ENCODE measurements at places on chromosomes 16 and 17. TPM values are rescaled to one million over a fixed set of nuclear protein-coding genes. Genes with fewer than 3 reads are reported as not detected.

GRCh38 chr16:383326-384051 lies 1.7 kb upstream of the PGAP6 start:
- H3K27me3 ChIP-seq, result no peaks in the 10 kb centered on the region
- no peaks in the 10 kb centered on the region for H3K4me1 ChIP-seq
- peak overlapping the region; percentile 85 for H3K27ac ChIP-seq
- no peak for DNase-seq
- no peaks in the 10 kb centered on the region for H3K36me3 ChIP-seq

Gene DOC2B
- 11.7 TPM for total RNA-seq

DNA sequence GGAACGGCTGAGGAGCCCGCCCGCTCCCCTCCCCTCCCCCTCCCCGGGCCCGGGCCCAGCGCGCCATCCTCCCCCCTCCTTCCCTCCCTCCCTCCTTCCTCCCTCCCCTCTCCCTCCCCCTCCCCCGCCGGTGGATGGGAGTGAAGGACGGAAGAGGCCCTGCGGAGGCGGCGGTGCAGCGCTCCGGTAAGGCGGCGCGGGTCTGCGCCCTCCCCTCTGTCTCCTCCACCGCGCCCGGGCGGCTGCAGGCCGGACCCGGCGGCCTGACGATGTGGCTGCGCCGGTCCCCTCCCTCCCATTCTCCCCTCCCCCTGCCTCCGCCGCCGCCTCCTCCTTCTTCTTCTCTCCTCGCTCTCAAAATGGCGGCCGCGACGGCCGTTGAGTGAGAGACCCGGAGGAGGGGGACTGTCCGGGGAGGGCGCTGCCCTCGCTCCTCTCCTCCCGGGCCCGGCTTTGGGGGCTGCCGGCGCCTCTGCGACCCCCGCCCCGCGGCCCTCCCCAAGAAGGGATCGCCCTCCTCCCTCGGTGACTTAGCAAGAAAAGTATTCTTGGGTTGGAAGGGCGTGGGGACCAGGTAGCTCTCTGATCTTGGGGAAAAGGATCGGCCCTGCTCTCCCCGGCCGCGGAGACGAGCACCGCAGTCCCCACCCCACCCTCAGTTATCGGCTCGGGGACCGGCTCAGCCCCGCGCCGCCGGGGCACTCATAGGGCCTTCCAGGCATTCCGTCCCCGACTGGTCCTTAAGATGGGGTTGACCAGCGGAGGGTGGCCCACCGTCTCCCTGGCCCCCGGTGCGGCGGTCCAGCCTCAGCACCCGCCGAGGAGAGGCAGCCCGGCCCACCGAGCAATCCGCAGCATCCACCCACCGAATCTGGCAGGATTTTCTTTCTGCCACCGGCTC lies 617 bp downstream of the PAFAH1B1 start:
- peak overlapping the region; percentile 97 for H3K4me3 ChIP-seq
- DNase-seq, result peak; percentile 65
- H3K27me3 ChIP-seq, result no peaks in the 10 kb centered on the region
- H3K4me1 ChIP-seq, result no peaks in the 10 kb centered on the region

- no peak overlapping the region for H3K4me3 ChIP-seq
- H3K36me3 ChIP-seq, result peaks cover 8% of the 10 kb centered on the region
- no peaks in the 10 kb centered on the region for H3K27me3 ChIP-seq
- H3K27ac ChIP-seq, result no peak overlapping the region
- peaks cover 30% of the 10 kb centered on the region for H3K4me1 ChIP-seq
These were observed 40.0 kb downstream of the SEC14L1 start for GRCh38 chr17:77180503-77181357.

- no peak for DNase-seq
- H3K36me3 ChIP-seq, result no peaks in the 10 kb centered on the region
- peaks cover 16% of the 10 kb centered on the region for H3K27me3 ChIP-seq
- no peak within 1 kb of the TSS for H3K4me3 ChIP-seq
These were observed at the start of gene CSHL1 for GRCh38 chr17:63911041-63911635. CSHL1 (minus strand) TSS chr17:63911258; CDS start chr17:63911196, 62 bp downstream.

GRCh38 chr16:85207357-85207921 lies 95.2 kb upstream of the CIBAR2 start:
- H3K27me3 ChIP-seq, result no peaks in the 10 kb centered on the region
- H3K36me3 ChIP-seq, result no peaks in the 10 kb centered on the region
- H3K4me1 ChIP-seq, result peaks cover 29% of the 10 kb centered on the region
- peak overlapping the region; percentile 61 for H3K27ac ChIP-seq

- H3K4me3 ChIP-seq, result no peak overlapping the region
- no peaks in the 10 kb centered on the region for H3K4me1 ChIP-seq
- H3K27ac ChIP-seq, result no peak overlapping the region
These were observed 14.3 kb downstream of the KPNB1 start for GRCh38 chr17:47663912-47664623.

DNA sequence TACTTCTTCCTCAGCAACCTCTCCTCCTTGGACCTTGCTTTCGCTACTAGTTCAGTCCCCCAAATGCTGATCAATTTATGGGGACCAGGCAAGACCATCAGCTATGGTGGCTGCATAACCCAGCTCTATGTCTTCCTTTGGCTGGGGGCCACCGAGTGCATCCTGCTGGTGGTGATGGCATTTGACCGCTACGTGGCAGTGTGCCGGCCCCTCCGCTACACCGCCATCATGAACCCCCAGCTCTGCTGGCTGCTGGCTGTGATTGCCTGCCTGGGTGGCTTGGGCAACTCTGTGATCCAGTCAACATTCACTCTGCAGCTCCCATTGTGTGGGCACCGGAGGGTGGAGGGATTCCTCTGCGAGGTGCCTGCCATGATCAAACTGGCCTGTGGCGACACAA lies 429 bp downstream of the OR2C1 start:
- H3K4me3 ChIP-seq, result no peak overlapping the region
- H3K27me3 ChIP-seq, result no peaks in the 10 kb centered on the region
- no peaks in the 10 kb centered on the region for H3K36me3 ChIP-seq
- no peaks in the 10 kb centered on the region for H3K4me1 ChIP-seq
- DNase-seq, result no peak

Gene SEZ6
- not detected for total RNA-seq

- H3K4me1 ChIP-seq, result no peaks in the 10 kb centered on the region
- H3K36me3 ChIP-seq, result no peaks in the 10 kb centered on the region
- H3K27ac ChIP-seq, result peak overlapping the region; percentile 43
- DNase-seq, result no peak
- no peak overlapping the region for H3K4me3 ChIP-seq
These were observed 21.3 kb upstream of the HEXD start for GRCh38 chr17:82396601-82397435.

Gene CEMP1
- not detected for total RNA-seq
